ENCODE measurements at places on chromosomes 2 and 18.

DNA sequence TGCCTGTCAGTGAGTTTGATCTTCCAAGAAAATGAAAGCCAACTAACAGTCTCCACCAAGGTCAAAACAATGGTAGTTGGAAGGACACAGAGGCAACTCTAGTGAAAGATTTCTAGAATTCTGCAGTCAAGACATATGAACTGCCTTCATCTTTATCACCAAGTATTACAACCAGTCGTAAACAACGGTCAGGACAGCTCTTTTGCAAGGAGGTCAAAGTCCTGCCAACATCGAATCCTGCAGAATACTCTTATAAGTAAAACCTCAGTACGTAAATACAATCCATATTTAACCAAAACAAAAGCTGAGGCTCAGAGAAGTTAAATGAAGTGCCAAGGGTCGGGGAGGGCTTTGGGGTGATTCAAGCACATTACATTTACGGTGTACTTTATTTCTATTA lies 3.1 kb downstream of the FEZ2 start:
- no peak for DNase-seq

GRCh38 chr2:56132138-56132537 lies 51.7 kb upstream of the CCDC85A start:
- DNase-seq = no peak

DNA sequence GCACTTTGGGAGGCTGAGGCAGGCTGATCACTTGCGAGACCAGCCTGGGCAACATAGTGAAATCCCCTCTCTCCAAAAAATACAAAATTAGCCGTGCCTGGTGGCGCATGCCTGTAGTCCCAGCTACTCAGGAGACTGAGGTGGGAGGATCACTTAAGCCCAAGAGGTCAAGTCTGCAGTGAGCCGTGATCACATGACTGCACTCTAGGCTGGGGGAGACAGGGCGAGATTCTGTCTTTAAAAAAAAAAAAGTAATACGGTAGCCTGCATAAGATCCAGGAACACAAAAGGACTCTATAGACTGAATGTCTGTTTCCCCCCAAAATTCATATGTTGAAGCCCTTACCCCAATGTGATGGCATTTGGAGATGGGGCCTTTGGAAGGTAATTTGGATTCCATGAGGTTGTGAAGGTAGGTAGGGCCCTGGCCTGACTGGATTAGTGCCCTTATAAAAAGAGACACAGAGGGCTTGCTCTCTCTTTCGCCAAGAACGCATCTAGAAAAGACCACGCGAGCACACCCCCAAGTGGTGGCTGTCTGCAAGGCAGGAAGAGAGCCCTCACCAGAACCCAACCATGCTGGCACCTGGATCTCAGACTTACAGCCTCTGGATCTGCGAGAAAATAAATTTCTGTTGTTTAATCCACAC lies 17.0 kb downstream of the MBOAT2 start:
- no peak for DNase-seq

DNA sequence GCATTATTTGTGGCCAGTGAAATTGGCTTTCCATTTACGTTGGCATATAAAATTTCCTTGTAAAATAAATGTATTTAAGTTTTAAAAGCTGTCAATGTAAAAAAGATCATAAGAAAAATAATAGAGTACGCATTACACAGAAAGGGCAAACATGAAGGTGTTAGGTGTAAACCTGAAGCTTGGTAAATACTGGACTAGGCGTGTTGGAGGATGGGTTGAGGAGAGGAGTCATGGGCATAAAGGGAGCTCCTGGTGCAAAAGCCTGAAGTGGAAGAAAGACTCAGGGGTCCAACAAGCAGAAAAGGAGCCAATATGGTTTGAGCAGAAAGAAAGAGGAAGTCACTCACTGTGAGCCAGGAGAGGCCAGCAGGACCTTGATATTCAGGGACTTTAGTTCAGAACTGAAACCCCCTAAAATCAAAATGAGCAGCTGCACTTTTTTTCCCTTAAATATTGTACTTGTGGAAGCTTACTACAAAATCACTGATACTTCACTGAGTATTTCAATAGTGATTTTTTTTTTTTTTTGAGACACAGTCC lies 24.4 kb downstream of the SP5 start:
- DNase-seq = no peak

- no peak for DNase-seq
Observed at GRCh38 chr2:185291035-185291647, 447.5 kb upstream of the FSIP2 start.

DNA sequence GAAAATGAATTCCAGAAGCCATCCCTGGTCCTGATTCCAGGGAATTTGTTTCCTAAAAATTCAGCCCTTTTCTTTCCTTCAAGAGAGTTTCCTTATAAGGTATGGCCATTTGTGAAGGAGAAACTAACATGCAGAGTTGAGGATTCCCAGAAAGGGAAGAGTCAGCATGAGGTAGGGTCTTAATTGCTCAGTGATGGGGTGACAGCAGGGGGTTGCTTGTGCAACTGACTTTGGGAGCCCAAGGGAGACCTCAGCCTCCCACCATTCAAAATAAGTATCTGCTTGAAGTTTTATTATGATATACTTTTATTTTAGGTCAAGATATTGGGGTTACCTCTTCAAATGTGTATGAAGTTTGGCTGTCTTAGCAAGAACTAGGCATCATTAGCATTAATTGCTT lies 74.9 kb upstream of the CELF4 start:
- DNase-seq = no peak

DNA sequence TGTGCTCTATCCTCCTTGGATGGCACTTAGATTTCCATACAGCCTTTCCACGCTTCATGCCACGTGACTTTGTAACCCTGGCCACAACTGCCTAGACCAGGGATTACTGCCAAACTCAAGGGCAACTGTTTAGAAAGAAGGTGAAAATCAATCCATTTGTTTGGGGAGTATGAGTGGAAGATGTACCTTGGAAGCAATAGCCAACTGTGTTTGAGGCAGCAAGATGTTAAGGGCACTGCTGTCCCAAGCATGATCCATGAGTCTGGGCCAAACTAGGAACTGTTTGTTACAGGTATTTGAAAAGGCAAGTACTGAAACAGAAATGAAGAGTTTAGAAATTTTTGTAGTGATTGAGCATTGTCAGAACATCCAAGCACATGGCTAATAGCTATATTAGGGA lies 138.9 kb downstream of the CDC42EP3 start:
- DNase-seq = no peak

DNA sequence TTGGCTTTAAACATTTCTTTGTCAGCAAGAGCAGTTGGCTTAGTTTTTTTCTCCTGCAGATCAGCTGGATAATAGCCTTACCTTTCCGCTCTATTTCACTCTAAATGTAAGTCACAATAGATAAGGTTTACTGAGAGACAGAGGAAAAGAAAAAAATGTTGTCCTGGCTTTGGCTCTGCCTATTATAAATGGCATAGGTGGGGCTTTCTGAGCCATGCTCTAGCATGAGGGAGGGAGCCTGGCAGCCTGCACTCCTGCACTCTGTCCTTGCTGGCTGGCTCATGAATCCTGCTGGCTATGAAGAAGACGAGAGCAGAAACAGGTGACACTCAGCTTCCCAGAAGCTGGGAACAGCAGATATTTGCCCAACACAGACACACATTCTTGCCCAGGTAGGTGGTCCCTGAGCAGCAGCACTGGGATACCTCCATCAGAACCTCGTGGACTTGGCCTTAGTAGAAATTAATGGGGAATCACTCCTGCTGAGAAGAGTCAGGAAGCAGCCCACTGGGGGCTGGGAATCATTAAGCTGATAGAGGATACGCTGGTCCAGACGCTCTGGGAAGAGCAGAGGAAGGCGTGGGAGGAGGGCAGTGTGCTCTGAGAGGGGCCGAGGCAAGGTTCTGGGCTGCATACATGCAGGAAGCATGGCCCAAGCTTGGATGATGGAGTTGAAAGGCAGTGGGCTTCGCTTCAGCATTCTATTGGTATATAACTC lies 514.4 kb upstream of the HS6ST1 start:
- no peak for DNase-seq

DNA sequence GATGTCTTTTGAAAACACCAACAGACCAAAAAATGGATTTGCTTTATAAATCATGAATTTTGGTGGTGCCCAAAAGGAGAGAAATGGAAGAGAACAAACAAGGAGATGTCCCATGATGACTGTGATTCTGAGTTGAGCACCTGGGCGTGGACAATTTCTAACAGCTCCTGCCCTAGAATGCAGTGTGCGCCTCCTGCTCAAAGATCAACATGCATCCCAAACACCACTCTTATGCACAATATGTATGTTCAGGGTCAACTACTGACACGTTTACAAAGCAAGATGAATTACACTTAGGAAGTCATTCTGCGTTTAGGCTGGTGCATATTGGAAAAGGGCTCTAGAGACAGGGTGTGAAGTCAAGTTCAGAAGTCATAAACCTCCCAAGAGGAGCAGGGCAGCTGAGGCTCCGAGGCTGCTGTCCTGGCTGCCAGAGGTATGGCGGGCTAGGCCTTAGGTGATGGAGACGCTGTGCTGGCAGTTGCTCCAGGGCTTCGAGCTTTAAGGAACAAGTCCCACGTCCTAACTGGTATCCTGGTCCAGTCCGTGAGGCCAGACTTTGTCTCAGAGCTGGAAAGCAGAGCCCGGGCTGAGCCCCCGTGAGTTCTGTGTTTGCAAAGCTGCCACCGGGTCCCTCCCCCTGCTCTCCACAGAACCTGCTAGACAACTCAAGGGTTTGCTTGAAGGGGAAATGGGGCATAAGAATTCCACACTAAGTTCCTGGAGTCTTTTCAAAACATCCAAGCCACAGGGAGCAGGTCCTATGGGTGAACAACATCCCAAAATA lies 74.0 kb downstream of the ZNF516 start:
- peak; percentile 84 for DNase-seq

- no peak for DNase-seq
Observed at GRCh38 chr2:168673265-168674189, 128.9 kb upstream of the NOSTRIN start.

GRCh38 chr2:238820916-238821315 lies 27.0 kb upstream of the TWIST2 start:
- no peak for DNase-seq

- no peak for DNase-seq
Observed at GRCh38 chr2:74841641-74842040, 7.7 kb downstream of the HK2 start.

- DNase-seq = no peak
Observed at GRCh38 chr2:201194097-201194496, 11.2 kb downstream of the CASP10 start.

DNA sequence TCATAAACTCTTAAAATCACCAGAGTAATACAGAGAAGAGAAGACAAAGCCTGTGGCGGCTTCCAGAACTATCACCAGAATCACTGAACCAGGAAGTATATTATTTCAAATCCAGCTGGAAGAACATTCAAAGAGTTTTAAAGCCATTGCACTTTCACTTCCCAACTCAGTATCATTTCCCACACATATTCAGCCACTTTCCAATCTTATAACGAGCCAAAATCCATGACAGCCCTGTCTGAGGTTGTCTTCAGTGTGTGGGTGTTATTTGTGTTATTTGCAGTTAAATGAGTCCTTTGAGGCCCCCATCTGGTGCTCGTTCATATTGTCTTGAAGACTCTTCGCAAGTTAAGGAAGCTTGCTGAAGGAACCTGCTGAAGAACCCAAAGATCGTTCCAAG lies 559.9 kb downstream of the TSN start:
- no peak for DNase-seq

DNA sequence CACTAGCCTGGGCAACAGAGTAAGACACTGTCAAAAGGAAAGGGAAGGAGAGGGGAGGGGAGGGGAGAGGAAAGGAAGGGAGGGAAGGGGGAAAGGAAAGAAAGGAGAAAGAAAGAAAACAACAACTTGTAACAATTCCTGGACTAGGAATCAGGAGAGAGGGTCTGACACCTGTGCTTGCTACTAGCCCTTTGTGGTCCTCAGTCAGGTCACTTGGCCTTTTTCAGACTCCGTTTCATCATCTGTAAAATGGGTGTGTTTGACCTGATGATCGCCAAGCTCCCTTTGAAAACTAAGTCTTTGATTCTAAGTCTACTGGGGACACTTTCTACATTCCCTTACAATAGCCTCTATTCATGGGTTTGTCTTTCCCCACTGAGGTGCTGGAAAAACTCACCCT lies 11.4 kb upstream of the ATP8B1 start:
- DNase-seq = no peak

DNA sequence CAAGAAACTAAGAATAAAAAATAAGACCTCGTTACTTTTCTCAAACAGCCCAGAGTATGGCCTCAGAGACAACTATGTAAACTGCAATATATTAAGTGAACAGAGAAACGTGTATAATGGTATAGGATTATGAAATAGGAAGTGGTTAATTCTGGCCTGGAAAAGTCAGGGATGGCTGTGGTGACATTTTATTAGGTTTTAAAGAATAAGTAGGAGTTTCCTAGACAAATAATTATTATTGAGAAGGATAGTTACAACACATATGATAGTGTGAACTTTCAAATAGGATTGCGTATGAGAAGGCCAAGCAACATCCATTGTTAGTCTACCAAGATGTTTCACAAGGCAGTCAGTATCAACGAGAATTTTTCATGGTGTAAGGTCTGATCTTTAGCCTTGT lies 244.1 kb downstream of the LPIN1 start:
- DNase-seq = no peak

- DNase-seq = no peak
Observed at GRCh38 chr2:238159661-238160205, 963 bp downstream of the ERFE start.

DNA sequence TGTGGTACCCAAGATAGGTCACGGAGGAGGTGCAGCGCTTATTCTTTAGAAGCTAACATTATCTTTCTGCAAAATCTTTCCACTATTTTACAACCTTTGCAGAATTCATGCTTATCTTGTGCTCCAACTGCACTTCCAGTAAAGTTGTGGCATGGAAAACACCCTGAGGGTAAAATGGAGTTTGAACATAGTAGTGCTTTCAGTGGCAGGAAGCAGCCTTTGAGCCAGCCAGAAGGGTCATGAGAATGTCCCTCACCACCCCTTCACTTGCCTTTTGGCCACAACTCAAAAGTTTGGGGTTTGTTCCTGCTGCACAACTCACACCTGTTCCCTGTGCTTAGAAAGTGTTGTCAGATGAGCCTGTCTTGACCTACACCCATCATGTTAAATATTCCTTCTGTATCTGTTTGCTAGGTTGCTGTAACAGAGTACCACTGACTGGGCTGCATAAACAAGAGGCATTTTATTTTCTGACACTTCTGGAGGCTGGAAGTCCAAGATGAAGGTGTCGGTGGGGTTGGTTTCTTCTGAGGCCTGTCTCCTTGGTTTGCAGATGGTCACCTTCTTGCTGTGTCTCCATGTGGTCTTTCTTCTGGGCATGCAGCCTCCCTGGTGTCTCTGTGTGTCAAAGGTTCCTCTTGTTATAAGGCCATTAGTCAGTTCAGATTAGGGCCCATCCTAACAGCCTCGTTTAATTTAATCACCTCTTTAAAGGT lies 194.1 kb downstream of the SMAD7 start:
- DNase-seq = no peak

DNA sequence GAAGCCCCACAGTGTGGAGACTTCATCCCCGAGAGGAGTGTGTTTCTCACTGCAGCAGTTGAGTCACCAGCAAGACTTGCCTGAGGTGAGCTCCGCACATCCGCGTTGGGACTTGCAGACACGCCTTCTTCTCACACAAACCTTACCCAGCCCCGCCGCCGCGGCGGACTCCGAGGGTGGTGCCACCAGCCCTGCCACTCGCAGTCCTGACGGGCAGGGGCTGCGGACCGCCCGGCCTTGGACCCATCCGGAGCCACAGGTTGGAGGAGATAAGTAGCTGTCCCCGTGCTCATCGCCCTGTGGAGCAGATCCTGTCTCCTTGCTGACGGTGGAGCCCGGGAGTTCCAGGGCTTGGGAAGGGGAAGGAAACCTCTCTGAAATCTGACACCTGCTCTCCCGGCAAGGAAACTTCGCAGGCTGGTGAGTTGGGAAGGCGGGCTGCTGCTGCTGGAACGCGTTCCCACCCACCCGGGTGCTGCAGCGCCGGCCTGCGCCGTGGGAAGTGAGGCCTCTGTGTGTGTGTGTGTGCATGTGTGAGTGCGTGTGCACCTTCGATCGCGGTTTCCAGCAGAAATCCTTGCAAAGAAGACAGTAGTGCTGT lies at the start of gene RAB27B:
RAB27B (plus strand) TSS at position 197 of the 601 bp plus-strand sequence. CDS start 49,109 bp downstream, outside the sequence.
- DNase-seq = peak; percentile 95

Measured in lower leg skin (tissue), 4 donors.